ENCODE measurements at places on chromosomes 1 and 21.
A peak's percentile ranks its signal among the peaks of the same experiment; 100 is the strongest.

DNA sequence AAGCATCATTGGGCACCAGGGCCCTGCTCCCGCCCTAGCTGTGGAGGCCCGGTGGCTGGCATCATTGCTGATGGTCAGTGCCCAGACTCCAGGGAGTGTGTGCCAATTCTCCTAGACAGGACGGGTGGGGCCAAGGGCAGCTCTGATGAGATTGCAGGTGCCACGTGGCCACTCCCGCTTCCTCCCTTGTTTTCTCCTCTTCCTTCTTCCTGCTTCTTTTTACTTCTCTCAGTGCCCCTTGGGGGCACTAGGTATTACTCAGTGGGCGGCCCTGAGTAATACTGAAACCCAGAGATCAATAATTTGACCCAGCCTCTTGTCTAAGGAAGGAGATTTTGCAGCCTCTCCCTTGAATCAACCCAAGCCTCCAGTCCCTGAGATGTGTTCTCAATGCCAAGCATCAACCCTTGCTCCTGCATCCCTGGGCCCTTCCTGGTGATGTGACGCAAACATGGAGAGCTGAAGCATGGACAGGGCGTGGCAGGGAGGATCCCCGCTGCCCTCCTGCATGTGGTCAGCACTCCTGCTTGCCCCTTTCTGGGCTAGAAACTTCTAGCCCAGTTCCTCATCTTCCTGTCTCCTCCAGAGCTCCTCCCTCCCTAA is 32.4 kb downstream of the CDK18 start:
- DNase-seq = no peak

DNA sequence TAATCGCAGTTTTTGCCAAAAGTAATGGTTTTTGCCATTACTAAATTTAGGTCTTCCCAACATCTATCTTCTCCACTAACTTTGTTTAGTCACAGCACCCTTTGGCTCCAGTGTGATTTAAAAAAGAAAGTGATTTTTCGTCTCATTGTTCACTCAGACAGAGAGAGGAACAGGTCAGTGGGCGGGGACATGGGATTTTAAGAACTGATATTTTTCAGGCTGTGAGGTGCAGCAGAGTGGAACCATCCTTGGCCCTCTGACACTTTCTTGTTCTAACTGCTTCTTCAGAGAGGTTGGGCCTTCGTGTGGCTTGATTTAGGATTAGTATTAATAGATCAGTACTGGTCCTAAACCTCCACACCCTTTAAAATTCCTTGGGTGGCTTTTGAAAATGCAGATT is 38.8 kb downstream of the CASQ2 start:
- no peak for DNase-seq

DNA sequence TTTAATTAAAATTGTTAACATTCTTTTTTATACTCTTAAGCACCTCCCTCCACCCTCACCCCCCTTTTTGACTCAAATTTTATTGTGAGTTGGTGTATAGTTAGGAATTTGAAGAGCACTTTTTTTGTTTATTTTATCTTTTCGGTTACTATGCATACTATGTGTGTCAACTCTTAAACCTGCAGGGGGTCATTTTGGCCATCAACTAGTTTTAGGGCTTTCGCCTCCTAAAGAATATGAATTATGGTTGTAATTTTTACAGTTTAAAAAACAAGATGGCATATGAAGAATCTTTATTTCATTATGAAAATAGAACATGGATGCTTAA is 9.7 kb downstream of the BACH1 start:
- DNase-seq = no peak

GRCh38 chr1:32920833-32921232 is 19.6 kb upstream of the TMEM54 start:
- DNase-seq = no peak

GRCh38 chr1:220803401-220804201 is 16.9 kb downstream of the MTARC1 start:
- DNase-seq = no peak

- DNase-seq = no peak
Observed at GRCh38 chr1:179818260-179818659, 59.3 kb downstream of the TOR1AIP2 start.

DNA sequence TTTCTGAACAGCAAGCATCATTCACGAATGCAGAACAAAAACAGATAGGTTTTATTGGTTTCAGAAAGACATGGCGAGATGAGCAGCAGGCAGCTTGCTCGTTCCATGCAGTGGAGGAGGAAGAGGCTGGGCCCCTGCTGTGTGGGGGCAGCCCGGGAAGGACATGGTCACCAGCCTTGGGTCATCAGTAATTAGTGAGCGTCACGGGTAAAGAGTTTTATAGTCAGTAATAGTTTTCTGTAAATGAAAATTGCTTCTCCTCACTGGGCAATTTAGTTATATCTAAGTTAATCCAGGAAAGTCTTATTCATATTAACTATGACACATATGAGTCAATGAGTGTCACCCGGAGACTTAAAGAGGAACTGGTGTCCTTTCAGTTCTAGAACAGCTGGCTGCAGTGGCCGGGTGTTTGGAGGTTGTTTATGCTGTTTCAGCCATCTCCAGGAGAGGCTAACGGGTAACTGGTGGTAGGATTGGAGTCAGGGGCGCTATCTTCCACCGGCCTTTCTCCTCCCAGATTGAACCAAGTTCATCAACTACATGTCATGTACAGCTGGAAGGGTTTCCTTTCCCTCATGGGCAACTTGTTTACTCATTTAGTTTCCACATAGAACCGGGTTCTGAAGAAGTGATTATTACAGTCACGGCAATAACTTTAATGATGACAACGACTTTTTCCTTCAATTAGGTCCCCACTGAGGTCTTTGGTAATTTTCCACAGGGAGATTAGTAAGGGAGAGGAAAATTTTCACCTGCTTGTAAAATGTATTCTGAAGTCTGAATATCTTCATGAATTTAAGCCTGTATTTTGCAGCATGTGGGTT is 34.6 kb upstream of the SLC45A1 start:
- DNase-seq = peak; percentile 26

GRCh38 chr1:81432654-81433109 is 368.1 kb upstream of the ADGRL2 start:
- no peak for DNase-seq

- no peak for DNase-seq
Observed at GRCh38 chr1:25683731-25684130, 67.1 kb downstream of the MAN1C1 start.

DNA sequence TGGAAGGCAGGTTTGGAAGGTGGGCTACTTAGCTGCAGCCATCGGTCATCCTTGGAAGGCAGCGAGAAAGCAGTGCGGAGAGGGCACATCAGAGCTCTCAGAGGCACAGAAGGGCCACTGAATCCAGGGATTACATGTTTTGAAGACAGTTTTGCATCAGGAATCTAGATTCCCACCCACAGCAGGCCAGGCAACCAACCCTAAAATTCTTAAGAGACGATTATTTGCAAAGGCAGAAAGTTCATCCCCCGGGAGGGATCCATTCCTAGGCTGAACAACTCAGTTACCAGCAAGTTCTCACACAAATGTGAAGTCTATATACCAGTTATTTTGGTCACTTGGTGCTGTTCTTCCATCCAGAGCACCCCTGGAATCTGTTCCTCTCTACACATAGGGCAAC is 457.3 kb upstream of the VAMP3 start:
- DNase-seq = no peak

GRCh38 chr1:154353460-154353904 is 28.2 kb downstream of the ATP8B2 start:
- DNase-seq = no peak

DNA sequence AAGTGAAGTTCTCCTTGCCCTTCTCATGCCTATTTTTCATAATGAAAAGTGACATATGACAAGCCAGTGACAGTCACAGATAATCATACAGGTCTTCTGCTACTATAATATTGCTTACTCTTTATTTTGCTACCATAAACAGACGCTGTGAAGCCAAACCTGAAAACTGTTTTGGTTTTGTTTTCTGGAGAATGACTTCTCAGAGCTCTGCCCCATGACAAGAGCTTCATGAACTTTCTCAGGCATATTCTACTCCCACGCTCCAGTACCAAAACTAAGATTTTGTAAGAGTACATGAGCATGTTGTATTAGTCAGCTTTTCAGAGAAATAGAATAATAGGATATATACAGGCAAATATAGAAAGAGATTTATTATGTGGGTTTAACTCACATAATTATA is 64.3 kb upstream of the VTCN1 start:
- DNase-seq = no peak

DNA sequence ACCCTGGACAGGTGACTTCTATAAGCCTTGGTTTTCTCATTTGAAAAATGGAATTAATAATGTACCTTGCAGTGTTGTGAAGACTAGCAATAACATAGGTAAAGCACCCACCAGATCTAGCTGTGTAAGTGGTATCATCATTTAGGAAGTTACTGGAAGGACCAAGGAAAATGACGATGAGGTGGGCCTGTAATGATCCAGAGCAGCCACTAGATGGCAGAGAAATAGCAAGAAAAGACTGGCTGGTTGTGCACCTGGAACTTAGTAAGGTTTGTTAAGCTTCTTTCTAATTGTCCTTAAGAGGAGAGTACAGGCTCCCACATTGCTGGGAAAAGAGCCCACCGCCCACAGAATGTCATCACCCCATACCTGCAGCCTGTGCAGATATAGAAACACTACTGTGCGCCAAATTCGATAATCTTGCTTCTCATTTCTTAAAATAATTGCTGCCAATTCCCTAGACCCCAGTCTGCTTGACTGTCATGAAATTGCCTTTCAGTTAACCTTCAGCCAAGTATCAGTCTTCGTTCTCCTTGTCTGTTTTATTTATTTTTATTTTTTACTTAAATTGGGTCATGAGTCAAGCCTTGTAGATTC is 37.2 kb downstream of the WNT4 start:
- no peak for DNase-seq

DNA sequence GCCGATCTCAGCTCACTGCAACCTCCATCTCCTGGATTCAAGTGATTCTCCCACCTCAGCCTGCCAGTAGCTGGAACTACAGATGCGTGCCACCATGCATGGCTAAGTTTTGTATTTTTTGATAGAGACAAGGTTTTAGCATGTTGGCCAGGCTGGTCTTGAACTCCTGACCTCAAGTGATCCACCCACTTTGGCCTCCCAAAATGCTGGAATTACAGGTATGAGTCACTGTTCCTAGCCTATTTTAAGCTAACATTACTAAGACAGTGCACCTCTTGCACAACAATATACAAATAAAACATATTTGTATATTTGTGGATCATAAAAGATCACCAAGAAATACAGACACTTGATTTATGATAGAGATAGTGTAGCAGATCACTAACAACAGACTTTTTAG is 139.1 kb downstream of the DUSP10 start:
- DNase-seq = no peak

DNA sequence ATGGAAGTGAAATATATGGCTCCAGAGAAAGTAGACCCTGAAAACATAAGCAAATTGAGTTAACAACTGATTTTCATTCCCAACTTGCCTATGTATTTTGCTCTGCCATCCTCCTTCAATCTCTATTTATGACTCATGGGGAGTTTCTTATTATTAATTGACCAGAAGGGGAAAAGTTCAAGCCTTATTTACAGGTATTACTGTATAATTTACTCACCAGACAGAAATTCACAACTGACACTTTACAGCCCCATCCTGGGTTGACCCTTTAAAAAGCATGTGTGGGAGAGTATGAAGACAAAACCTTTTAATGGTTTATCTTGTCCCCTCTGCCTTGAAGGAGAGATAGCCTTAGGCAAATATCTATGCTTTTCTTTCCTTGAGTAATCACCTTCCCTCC is 39.8 kb upstream of the C1orf53 start:
- DNase-seq = no peak

DNA sequence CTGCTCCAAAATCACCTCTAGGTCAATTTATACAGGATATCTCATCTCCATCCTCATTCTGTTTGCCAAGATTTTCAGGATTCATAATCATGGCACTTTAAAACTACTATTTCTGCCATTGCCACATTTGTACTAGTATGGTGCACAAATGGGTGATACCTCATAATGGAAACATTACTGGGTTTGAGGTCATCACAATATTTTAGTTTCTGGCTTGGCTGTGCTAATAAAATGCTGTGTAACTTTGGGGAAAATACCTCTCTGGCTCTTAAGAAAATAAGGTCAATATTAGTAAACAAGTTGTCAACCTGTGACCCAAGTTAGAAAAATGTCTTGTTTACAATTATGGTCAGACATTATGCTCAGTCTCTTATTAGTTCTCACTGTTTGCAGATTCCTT is 4.7 kb upstream of the SLAMF7 start:
- DNase-seq = no peak

DNA sequence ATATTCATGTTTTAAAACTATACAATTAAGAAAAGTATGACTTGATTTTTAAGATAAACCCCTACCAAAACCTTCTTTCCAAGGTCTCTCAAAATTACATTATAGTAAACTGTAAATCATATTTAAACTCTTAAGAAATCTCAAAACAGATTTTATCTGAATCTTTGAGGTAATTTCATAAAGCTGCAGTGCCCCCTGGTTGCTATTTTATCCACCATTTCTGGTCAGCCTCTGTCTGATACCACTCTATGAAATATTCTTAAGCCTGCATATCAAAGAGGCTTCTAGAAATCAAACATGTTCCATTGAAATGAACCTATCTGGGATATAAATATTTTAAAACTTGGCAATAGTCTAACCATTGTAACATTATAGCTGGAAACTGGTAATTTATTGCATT is 317.3 kb downstream of the COL11A1 start:
- no peak for DNase-seq

- DNase-seq = no peak
Observed at GRCh38 chr1:228989176-228989575, 253.9 kb downstream of the RHOU start.

- DNase-seq = no peak
Observed at GRCh38 chr1:4216231-4216630, 316.2 kb upstream of the C1orf174 start.

DNA sequence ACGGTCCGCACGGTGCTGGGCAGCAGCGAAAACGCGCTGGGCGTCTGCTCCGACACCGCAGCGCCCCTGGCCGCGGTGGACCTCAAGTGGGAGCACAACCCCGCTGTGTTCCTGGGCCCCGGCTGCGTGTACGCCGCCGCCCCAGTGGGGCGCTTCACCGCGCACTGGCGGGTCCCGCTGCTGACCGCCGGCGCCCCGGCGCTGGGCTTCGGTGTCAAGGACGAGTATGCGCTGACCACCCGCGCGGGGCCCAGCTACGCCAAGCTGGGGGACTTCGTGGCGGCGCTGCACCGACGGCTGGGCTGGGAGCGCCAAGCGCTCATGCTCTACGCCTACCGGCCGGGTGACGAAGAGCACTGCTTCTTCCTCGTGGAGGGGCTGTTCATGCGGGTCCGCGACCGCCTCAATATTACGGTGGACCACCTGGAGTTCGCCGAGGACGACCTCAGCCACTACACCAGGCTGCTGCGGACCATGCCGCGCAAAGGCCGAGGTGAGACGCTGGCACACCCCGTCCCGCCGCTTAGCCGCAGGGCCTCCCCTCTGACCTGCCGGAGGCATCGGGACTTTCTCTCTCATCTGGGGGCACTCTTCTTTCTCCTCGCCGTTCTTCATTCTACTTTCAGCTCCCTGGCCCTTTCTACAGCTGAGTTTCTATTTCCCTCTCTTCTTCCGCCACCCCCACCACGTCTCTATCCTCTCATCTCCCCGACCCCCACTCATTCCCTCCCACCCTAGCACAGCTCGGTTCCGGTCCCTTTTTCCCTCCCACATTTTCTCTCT is 1.0 kb downstream of the NPR1 start:
- no peak for DNase-seq

DNA sequence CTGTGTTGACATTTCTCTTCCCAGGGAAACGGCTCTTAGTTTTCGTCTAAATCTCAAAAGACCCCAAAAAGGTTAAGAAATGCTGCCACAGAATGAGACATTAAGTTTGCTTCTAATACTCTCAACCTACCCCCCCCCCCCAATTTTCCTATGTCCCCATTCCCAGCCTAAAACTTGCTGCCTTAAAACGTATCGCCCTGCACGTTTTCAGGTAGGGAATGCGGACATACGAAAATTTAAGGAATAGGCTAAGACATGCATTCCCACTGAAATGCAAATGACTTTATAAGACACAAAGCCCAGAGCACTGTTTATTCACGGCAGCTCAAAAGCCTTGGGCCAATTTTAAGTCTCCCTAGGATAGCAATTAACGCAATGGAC is 45.4 kb downstream of the GFI1 start:
- DNase-seq = no peak
